ENCODE measurements at places on chromosomes 3 and 15. TPM values are rescaled to one million over a fixed set of nuclear protein-coding genes. Genes with fewer than 3 reads are reported as not detected.

Gene MFSD1
- total RNA-seq = 30.5 TPM

Gene TGM4
- total RNA-seq = 0.08 TPM

Gene GOLGA8T
- total RNA-seq = not detected

Gene SPTSSB
- total RNA-seq = 0.23 TPM

Gene CCR9
- total RNA-seq = not detected

Gene IFT122
- total RNA-seq = 10.5 TPM

Gene IGSF11
- not detected for total RNA-seq
